Vein endothelial cell (primary cell): ENCODE measurements at places on chromosomes 4 and X. TPM values are rescaled to one million over a fixed set of nuclear protein-coding genes. Genes with fewer than 3 reads are reported as not detected.

Gene BEX5
- not detected in 2 replicates for total RNA-seq

Gene TCEAL8
- total RNA-seq, result 74.5 and 80.4 TPM in 2 replicates

Gene DMP1
- total RNA-seq, result not detected in 2 replicates

Gene THAP9
- total RNA-seq, result 3.4 and 4.9 TPM in 2 replicates

Gene NSUN7
- not detected in 2 replicates for total RNA-seq
